ENCODE measurements at places on chromosomes 5 and 9.

DNA sequence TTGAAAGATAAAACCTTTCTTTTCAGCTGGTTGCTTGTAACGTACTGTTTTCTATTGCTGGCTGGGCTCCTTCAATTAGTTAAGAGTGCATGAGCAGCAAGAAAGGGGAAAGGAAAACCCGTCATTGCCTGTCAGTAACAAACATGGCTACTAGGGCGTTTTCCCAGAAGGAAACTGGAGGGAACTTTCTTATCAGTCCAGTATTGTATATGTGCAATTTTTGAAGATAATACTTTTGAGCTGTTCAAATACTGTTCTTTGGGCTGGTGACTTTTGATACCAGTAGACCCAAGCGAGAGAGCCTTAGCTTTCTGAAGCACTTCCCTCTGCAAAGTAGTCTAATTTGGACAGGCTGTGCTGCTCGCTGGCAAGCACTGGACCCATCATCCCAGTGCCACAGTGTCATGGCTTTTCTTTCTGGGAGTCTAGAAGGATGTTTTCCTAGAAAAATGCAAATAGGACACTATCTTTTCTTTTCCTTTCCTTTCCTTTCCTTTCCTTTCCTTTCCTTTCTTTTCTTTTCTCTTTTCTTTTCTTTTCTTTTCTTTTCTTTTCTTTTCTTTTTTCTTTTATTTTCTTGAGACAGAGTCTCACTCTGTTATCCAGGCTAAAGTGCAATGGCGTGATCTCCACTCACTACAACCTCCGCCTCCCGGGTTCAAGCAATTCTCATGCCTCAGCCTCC, 149.9 kb upstream of the SMIM23 start:
- DNase-seq: no peak

GRCh38 chr9:99024959-99025358, 80.0 kb upstream of the TGFBR1 start:
- DNase-seq: no peak

- no peak for DNase-seq
These were observed 13.6 kb downstream of the ROPN1L start for GRCh38 chr5:10455277-10455670.

- DNase-seq: no peak
These were observed 1.6 kb downstream of the ADAMTSL2 start for GRCh38 chr9:133536080-133536479.

- no peak for DNase-seq
These were observed 815 bp upstream of the URM1 start for GRCh38 chr9:128370367-128370751.

Measured in frontal cortex (tissue), 4 donors.